Effector CD4-positive, alpha-beta T cell (primary cell): ENCODE measurements at places on chromosomes 2 and 18.

GRCh38 chr2:64471600-64471999 is 17.6 kb downstream of the LGALSL start:
- DNase-seq = no peak

- no peak for DNase-seq
Measured at GRCh38 chr2:9638532-9638931, 7.7 kb upstream of the YWHAQ start.

DNA sequence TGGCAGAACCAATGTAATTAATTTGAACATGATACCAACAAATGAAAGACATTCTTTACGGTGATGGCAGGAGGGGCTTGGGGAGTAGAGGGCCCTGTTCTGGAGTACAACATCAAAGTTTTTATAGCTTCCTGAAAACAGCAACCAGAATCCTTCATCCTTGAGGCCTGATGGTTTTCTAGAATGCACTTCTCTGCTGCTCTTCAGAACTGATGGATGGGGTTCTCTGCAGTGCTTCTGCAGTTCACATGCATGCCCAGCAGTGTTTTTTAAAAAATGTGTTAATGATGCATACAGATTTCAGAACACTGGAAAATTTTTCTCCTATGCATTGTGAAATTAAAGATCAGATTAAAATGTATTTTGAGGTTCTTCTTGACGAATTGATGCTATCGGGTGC is 2.5 kb downstream of the LTBP1 start:
- DNase-seq = no peak

GRCh38 chr2:141311430-141311829 is 819.4 kb downstream of the LRP1B start:
- no peak for DNase-seq

DNA sequence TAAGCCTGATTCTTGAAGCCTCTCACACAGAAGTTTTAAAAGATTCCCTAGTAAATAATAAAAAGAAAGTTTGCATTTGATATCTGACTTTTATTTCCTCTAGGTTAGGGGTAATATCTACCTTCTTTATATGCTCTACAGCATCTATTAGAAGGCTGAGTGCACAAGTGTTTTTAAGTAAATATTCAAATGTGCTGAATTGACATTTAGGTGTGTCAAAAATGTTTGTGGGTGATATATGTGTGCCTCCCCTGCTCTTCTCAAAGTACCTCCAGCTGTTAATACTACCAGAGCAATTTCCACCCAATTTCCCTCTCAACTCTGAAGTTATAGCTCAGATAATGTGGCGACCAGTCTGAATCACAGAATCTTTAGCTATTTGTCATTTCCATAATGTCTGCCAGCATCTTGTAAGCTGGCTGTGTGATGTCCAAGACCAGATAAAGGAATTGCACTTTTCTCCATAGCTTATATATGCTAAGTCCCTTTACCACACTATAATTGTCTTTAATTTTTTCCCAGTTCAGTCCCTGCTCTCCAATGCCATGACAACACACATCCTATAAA is 24.4 kb upstream of the ERMN start:
- DNase-seq = no peak

GRCh38 chr2:39665811-39666490 is at the start of gene TMEM178A:
TMEM178A (plus strand) TSS chr2:39665917; CDS start chr2:39665975, 58 bp downstream.
- DNase-seq = no peak

DNA sequence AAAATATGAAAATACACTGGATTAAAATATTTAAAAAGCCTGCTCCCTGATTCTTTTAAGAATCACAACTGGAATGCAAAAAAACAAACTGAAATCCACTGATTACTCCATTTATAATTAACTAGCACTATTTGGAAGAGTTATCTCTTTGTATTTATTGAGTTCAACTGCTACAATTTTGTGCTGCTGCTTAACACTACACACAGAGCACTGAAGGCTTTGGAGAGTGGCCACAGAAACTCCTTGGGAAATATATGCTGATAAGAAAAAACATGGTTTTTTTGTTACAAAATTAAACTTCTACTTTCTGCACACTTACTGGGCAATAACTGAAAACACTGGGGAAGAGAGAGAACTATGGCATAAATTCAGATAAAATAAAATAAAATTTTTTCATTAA is 19.8 kb upstream of the BZW1 start:
- DNase-seq = no peak

DNA sequence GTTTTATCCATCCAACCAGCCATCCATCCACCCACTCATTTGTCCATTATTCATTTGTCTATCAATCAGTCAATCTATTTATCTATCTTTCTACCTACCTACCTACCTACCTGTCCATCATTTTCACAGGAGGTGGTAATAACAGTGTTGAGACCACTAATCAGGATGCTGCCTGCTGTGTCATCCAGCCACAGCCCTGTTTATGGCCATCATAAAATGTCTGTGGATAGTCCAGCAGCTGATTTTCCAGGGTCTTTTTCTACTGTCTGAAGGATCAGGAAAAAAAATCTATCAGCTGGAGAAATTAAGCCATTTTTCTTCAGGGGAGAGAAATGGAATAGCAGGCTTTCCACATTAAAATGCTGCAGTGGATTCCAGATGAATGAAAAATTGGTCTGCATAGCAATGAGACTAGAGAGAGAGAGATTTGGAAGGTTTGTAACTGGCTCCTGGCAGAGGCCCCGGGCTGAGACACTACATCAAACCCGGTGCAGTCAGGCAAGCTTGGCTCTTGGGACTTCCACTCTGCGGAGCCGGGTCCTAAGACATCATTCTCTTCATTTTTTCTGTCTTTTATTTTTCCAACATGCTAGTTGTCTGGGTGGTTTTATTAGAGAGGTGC is 33.0 kb upstream of the BOD1L2 start:
- DNase-seq = no peak

GRCh38 chr18:79614211-79614955 is 65.2 kb upstream of the CTDP1 start:
- no peak for DNase-seq

- no peak for DNase-seq
Measured at GRCh38 chr2:168118733-168119514, 128.5 kb downstream of the STK39 start.
